ENCODE measurements at places on chromosomes 3 and 15. TPM values are rescaled to one million over a fixed set of nuclear protein-coding genes. Genes with fewer than 3 reads are reported as not detected.

Gene CSTA
- 3.3 TPM for total RNA-seq

Gene MST1R
- total RNA-seq = 0.37 TPM

Gene SHC4
- 0.39 TPM for total RNA-seq

Gene IL17RD
- total RNA-seq = 3.7 TPM

Gene RARB
- 2.2 TPM for total RNA-seq

Gene LSAMP
- total RNA-seq = under 0.01 TPM

Gene WWTR1
- 117 TPM for total RNA-seq

Gene GLDN
- total RNA-seq = 0.37 TPM

Gene TGM5
- total RNA-seq = not detected

Gene SPATA12
- not detected for total RNA-seq

Gene PLA2G4D
- not detected for total RNA-seq

Data from subcutaneous preadipocyte (primary cell).